Natural killer cell (primary cell): ENCODE measurements at places on chromosomes 2 and 18.

DNA sequence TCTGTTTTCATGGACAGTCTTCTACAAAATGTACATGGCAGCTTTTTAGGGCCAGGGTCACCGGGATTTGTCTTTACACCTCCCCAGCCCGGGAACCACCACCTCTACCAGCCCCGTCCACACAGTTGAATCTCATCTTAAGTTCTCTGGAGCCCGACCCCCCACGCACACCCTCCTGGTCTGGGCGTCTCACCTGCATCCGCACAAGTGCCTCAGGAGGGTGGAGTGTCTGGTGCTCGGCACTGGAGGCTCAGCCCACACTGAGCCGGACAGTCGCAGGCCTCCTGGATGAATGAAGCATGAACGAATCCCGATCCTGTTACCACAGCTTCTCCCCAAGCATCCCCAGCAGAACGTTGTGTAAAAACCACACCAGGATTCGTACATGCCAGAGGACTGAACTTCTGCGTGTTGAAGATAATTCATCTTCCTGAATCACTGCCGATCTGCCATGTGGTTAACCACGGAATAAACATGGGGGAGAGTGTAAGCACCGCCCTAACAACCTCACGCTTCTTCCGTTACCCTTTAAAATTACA lies 162.0 kb downstream of the RTP5 start:
- peak; percentile 50 for DNase-seq

DNA sequence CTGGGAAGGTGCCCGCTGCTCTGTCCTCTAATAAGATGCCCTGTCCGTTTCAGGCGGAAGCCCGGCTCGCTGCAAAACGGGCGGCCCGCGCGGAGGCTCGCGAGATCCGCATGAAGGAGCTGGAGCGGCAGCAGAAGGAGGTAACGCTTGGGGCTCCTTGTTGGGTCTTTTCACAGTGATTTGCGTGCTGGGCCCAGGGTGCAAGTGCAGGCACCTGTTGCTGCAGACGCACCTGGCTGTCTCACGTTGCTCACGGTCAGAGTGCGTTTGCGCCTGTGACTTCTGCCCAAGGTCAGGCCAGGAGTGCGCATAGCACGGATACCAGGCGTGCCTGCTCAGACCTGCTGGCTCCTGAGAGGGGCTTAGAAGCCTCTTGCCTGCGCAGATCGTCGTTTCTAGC lies 81.1 kb downstream of the LRRFIP1 start:
- no peak for DNase-seq

DNA sequence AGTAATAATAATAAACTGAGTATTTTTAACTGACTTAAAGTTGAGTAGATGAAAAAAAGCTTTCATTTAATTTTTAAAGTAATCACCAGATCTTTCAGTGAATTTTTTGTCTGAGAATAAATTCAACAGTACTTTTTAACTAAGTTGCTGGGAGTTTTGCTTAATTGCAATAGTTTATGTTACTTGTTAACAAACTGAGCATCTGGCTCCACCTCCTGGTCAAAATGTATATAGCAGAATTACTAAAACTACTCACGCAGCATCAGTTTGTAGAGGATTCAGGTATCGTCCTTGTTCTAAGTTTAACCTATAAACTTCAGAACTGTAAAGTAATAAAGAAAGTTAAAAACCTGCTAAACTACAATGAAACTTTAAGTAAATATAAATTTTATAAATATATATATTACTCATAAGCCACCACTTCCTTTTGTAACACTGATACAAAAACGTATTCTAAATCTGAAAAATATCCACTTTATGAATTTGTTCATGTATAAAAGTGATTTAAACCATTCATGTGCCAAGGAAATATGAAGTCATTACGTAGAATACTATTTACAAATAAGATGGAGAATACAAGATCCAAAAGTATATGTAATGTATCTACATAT lies 21.3 kb downstream of the NOL10 start:
- peak; percentile 83 for DNase-seq

DNA sequence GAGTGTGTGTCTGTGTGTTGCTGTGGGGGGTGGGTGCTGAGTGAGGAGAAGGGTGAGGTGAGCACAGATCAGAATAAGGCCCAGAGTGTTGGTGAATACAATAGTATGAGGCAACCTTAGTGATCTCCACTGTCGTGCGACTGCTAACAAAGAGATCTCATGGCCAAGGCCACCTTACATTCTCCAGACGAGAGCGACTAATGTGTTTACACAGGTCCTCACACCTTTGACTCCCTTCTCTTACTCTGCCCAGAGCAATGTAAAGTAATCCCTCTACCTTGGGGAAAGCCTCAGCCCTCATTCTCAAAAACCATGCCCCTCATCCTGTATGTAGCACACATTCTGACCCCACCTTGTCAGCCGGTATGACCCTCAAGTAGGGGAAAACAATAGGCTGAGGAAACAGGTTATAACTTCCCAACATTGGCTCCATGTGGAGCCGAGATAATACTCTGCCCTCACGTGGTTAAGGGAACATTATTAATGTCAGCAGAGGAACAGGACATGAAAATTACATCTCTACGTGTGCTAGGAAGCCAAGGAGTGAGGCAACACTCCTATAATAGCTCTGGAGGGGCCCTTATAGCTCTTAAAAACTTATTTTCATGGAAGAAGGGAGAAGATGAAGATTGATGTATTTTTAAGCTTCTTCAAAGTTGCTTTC lies 323.0 kb upstream of the NT5C1B start:
- no peak for DNase-seq

DNA sequence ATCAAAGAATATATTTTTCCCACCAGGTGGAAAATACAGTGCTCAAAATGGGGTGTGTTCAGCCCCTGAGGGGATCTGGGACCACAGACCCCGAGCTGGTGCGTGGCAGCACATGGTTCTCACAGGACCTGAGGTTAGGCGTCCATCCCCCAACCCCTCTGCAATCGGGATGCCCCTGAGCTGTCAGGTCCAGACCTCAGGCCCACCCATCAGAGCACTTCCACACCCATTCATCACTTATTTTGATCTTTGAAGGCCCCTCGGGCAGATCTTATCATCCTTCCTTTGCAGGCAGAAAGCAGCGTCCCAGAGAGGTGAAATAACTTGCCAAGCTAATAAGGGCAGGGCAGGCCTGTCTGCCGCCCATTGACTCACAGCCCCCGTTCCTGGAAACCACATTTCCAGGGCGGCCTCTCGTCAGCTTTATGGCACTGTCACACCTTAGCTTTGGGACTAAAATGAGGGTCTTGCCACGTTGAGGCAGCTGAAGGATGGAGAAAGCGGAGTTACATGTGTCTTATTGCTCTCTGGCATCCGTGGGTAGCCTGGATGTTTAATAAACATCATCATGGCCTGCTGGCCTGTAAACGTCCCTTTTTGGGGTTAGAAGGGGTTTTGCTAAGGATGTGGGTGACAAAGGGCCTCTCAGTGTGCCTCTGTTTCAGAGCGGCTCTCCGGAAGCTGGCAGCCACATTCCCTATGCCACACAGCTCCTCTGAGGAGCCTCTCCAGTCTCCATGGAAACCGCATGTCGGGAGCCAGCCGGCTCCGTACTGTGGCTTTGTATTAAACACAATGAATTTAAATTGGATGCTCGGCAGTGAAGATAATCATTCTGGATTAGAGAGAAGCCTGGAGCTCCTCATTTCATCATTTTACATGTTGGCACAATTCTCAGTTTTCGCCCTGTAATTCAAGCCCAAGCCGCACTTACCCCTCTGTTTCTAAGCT lies 58.3 kb upstream of the MAPRE3 start:
- DNase-seq, result no peak

GRCh38 chr2:43133336-43133707 lies 93.1 kb downstream of the ZFP36L2 start:
- peak; percentile 38 for DNase-seq

DNA sequence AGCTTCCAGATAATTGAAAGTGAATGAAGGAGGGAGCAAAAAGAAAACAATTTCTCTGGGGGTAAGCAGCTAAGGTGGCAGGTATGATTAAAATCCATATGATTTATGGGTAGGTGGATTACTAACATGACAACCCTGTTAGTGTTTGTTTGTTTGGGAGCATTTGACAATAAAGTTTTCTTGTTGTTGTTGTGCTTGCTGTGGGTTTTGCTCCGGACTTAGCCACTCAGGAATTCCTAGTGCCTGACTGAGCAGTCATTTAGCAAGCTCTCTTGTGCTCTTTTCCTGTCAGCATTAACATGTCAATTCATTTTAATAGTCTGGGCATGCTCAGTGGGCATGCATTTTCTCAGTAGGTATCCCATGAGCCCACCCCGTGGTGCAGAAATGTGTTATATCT lies 674.8 kb upstream of the ZEB2 start:
- no peak for DNase-seq

DNA sequence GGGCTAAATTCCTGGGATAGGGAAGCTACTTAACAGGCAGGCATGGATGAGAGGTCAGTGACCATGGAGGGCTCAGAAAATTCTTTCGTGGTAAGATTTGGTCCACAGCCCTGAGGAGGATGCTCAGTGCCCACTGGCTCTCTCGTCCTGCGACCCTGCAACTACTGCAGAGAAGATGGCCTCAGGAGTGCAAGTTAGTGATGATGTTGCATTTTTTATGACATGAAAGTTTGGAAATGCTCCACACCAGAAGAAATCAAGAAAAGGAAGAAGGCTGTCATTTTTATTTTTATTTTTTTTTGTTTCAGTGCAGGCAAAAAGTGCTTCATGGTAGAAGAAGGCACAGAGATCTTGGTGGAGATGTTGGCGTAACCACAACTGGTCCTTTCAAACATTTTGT lies 238.6 kb upstream of the PARD3B start:
- DNase-seq, result no peak

GRCh38 chr2:44623622-44624351 lies 262.0 kb downstream of the CAMKMT start:
- no peak for DNase-seq
